Stimulated activated CD8-positive, alpha-beta memory T cell treated with anti-CD3 and anti-CD28 coated beads, Interleukin-7, amount 100 ng/mL, for 1 hour (primary cell): ENCODE measurements at places on chromosomes 13 and 19.

DNA sequence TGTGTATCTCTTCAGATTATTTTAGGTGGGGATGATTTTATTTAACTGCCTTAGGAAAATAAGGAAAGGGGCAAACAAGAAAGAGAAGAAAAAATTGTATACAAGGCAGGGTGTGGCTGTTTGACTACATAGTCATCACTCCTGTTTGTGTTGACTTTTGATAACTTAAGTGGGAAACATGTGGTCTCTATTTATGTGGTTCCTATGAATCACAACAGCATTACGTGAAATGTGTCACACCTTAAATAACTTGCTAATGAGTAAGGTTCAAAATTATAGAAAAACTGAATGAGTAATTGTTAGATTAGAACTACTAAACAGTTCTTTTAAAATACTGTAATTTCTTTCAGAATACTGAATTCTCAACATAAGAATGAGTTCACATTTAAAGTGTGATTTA lies 69.3 kb downstream of the LMO7 start:
- DNase-seq = no peak

- no peak for DNase-seq
Measured at GRCh38 chr19:2207008-2207407, 29.1 kb downstream of the PLEKHJ1 start.

- no peak for DNase-seq
Measured at GRCh38 chr13:113649212-113649611, 8.8 kb downstream of the ATP4B start.

GRCh38 chr13:106336668-106337067 lies 198.8 kb downstream of the EFNB2 start:
- no peak for DNase-seq

DNA sequence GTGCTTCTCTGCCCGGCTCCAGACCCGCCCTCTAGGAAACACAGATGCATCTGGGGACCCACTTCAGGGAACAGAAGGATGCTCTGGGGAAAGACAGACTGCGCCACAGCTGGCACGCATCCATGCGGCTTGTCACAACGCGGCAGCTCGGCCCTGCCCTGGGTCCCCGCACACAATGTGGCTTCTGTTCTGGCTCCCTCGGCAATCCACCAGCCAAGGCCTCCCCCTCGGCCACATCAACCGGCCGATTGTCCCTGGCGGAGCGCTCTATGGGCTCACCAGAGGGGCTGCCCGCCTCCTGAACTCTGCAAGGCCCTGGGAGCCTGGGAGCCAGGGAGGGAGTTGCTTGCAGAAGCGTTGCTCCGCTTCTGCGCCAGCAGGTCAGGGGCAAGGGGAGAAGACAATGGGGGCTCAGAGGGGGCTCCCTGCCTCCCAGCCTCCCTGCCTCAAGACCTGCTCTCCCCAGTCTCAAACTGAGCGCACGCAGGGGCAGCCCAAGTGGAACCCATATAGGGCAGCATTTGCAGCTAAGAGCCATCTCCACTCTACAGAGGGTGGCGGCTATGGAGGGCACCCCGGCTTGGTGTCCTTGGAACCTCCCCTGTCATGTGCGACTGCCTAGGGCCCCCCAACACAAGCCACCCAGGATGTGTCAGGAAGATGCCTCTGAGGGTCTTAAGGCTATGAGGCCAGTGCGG lies 37.9 kb downstream of the MLLT1 start:
- no peak for DNase-seq

GRCh38 chr13:94454906-94455305 lies 24.6 kb downstream of the DCT start:
- DNase-seq = no peak
